Activated CD4-positive, CD25-positive, alpha-beta regulatory T cell treated with anti-CD3 and anti-CD28 coated beads, Interleukin-2, amount 50 U/mL, for 24 hours (primary cell): ENCODE measurements at places on chromosomes 2 and 18.

DNA sequence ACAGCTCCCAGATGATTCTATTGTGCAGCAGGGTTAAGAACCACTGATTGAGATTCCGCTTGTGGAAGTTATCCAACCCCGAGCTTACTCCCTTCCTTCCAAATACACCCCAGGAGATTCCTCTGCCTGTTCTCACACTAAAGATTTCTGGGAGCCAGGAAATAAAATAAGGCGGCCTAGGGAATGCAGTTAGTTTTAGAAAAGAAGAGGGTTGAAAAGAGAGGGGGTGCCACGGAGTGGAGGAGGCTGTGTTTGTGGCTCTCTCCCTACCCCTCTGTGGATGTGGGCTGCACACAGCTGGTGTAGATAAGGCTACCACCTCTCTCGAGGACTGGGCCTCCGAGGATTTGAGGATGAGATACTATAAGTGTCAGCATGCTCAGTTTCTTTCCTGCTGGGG lies 25.1 kb upstream of the SP3 start:
- no peak for ATAC-seq

DNA sequence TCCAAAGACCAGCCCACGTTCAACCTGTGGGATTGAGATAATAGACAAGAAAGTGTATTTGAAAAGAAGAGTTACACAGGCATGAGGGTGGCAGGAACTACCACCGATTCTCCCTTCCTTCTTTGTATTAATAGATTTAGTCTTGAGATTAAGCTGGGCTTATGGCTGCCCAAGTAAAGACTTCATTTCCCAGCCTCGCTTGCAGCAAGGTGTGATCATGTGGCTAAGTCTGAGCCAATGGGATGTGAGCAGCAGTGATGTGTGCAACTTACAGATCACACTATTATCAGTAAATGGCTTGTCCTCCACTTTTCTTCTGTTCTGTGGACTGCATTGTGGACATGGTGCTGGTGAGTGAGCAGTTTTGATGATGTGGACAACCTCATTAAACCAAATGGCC lies 101.7 kb downstream of the POLR1A start:
- no peak for ATAC-seq

- ATAC-seq, result no peak
Measured at GRCh38 chr2:63242747-63243146, 192.1 kb downstream of the OTX1 start.

GRCh38 chr2:20507166-20507692 lies 60.4 kb downstream of the RHOB start:
- ATAC-seq, result peak; percentile 75

GRCh38 chr18:7927119-7927518 lies 360.0 kb downstream of the PTPRM start:
- no peak for ATAC-seq
